ENCODE measurements at places on chromosomes 16 and 17. TPM values are rescaled to one million over a fixed set of nuclear protein-coding genes. Genes with fewer than 3 reads are reported as not detected.

AGRP gene
- polyA plus RNA-seq, result not detected

- no peak for DNase-seq
Measured at GRCh38 chr17:32491371-32492263, 4.8 kb downstream of the CDK5R1 start.

CACNG3 gene
- not detected for polyA plus RNA-seq

MT1G gene
- polyA plus RNA-seq, result 2.4 TPM

GRCh38 chr16:24010440-24011089 lies 174.8 kb downstream of the PRKCB start:
- DNase-seq, result peak; percentile 4

DNA sequence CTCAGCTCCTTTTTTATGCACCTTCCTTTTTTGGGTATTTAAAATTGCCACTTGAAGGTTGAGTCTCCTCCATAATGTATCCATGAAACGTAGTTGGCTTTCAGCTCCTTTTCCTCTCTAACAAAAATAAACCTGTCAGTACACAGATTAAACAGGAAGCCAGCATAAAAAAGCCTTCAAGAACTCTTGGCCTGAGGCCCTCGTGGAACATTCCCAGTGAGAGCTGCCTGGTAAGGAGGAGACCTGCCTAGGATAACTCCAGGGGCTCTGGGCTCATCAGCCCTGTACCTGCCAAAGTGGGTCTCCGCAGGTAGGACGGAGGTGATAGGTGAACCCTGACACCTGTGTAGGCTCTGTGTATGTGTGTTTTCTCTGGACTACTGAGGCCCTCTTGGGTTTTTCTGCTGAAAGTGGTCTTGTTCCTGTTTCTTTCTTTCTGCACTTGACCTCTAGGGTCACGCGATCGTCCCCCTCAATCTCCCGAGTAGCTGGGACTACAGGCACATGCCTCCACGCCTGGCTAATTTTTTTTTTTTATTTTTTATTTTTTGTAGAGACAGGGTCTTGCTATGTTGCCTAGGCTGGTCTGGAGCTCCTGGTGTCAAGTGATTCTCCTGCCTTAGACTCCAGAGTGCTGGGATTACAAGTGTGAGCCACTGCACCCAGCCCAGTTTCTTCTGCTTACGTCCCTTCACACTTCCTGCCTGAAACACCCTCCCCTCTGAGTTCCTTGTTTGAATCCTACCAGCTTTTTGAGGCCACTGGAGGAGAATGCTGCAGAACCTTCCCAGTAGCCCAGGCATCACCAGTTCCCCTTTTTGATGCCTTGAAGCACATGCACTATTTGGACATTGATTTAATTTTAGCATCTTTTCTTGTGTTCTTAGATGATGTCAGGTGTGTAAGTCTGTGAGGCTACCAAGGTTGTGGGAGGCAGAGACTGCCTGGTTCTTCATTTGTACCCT lies 9.8 kb downstream of the PGS1 start:
- DNase-seq, result no peak

KCTD2 gene
- polyA plus RNA-seq, result 28.0 TPM

SLC7A6OS gene
- 6.9 TPM for polyA plus RNA-seq

GRCh38 chr17:49505854-49506253 lies 10.8 kb downstream of the NGFR start:
- no peak for DNase-seq

GRCh38 chr16:22360963-22361659 lies 13.3 kb downstream of the CDR2 start:
- DNase-seq, result no peak

GRCh38 chr17:49942947-49943346 lies 26.0 kb upstream of the DLX4 start:
- DNase-seq, result no peak

DNA sequence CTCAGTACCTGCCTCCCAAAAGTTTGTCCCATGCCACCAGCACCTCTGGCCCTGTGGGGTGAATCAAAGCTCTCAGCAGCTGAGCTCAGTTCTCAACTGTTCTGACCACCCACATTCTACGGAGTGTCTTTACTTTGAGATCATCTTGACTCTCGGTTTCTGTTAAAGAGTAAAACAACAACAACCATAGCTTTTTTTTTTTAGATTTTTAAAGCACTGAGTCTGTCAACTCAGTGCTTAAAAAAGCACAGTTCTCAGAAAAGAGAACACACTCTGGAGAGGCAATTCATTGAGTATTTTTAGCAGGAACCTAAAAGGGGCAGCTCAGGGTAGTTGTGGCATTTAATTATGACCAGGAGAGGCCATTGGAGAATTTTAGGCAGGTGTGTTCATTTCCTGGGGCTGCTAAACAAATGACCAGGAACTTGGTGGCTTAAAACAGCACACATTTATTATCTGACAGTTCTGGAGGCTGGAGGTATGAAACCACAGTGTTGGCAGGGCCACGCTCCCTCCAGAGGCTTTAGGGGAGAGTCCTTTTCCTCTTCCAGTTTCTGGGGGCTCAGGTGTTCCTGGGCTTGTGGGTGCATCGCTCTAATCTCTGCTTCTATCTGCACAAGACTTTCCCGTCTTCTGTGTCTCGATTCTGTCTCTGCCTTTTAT lies 6.7 kb upstream of the WFIKKN2 start:
- DNase-seq, result no peak

GRCh38 chr17:40025559-40025958 lies 10.3 kb downstream of the CSF3 start:
- no peak for DNase-seq

DNA sequence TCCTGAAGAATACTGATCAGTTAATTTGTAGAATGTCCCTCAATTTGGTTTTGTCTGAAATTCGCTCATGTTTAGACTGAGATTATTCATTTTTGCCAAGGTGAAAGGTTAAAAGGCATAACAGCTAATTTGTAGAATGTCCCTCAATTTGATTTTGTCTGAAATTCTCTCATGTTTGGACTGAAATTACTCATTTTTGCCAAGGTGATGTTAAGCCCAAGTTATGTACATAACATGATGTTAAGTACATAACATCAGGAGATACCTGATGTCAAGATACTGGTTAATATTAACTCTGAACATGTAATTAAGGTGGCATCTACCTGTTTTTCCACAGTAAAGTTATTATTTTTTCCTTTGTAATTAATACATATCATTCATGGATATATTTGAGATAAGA lies 243.4 kb upstream of the PMFBP1 start:
- no peak for DNase-seq

CCL17 gene
- not detected for polyA plus RNA-seq

GRCh38 chr17:59331929-59332748 lies 684 bp downstream of the YPEL2 start:
- no peak for DNase-seq

WDR45B gene
- polyA plus RNA-seq, result 116 TPM

DNA sequence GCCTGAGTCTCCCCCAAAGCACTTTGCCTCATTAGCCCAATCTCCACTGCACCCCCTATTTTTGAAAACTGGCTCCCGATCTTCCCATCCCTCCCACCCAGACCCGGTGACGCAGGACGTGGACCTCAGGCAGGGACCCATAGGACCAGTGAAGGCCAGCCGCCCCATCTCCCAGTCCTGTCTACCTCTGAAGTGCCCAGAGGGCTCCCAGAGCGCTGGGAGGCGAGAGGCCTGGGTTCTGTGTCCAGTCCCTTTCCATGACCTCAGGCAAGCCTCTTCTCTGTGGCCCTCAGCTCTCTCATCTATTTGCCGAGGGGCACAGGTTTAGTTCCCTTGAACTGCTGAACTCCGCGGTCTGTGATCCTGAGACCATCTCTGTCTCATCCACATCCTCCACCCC lies 714 bp downstream of the TNS4 start:
- no peak for DNase-seq

DNA sequence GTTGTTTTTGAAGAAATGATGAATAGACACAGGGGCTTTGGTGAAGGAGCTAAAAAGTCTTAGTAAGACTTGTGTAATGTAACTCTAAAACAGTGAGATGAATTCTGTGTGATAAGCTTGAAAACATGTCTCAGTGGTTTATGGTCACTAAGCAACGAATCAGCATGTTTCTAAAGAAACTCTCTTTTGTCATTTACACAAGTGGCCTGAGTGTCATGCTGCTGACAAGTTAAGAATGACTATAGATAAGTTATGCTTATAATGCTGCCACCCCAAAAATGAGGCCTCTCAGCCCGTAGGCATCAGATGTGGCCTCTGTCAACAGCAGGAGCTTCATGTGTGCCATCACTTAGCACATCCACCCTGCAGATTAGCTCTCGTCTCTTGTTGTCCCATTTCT lies 8.7 kb downstream of the COX10 start:
- DNase-seq, result no peak

- no peak for DNase-seq
Measured at GRCh38 chr16:67865318-67865717, 7.5 kb upstream of the EDC4 start.

GRCh38 chr16:89815639-89816348 lies 653 bp downstream of the FANCA start:
- no peak for DNase-seq

DNA sequence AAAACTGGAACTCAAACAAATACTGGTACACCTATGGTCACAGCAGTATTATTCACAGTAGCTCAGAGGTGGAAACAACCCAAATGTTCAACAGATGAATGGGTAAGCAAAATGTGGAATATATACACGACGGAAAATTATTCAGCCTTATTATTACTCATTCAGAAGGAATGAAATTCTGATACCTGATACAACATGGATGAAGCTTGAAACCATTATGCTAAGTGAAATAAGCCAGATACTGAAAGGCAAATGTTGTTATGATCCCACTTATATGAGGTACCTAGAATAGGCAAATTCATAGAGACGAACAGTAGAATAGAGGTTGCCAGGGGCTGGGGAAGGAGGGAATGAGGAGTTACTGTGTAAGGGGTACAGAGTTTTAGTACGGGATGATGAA lies 27.1 kb upstream of the MYLK3 start:
- DNase-seq, result no peak

HSD11B2 gene
- 0.07 TPM for polyA plus RNA-seq

SPATA22 gene
- not detected for polyA plus RNA-seq

DNA sequence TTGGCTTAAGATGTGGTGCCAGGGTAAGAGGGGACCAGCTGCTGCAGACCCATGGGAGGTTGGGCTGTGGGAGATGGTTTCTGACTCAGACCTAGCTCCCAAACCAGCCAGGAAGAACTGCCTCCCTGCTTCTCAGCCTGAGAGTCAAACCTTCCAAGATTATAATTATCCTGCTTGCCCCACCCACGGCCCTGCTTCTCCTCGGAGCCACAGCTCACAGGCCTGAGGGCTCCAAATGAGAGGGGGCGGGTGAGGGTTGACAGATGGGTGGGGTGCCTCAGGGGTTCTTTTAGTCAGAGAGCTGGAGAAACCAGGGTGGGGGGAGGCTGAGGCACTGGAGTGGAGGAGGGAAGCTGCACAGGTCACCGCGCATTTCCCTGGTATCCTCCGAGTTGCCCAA lies 28.7 kb upstream of the GRIN2A start:
- no peak for DNase-seq

TNFRSF17 gene
- polyA plus RNA-seq, result not detected

- no peak for DNase-seq
Measured at GRCh38 chr16:79598348-79599181, 2.0 kb downstream of the MAF start.

TMC7 gene
- 0.40 TPM for polyA plus RNA-seq

HAS3 gene
- polyA plus RNA-seq, result 1.8 TPM

EVPLL gene
- polyA plus RNA-seq, result not detected

GRCh38 chr16:71501547-71501946 lies 12.4 kb upstream of the ZNF19 start:
- DNase-seq, result no peak

WNT9B gene
- polyA plus RNA-seq, result not detected

- DNase-seq, result no peak
Measured at GRCh38 chr17:31574458-31574857, 183.0 kb downstream of the RAB11FIP4 start.

OSGIN1 gene
- polyA plus RNA-seq, result 2.0 TPM

- peak; percentile 24 for DNase-seq
Measured at GRCh38 chr17:77107506-77108433, 33.0 kb upstream of the SEC14L1 start.

KRT31 gene
- 0.11 TPM for polyA plus RNA-seq

DNA sequence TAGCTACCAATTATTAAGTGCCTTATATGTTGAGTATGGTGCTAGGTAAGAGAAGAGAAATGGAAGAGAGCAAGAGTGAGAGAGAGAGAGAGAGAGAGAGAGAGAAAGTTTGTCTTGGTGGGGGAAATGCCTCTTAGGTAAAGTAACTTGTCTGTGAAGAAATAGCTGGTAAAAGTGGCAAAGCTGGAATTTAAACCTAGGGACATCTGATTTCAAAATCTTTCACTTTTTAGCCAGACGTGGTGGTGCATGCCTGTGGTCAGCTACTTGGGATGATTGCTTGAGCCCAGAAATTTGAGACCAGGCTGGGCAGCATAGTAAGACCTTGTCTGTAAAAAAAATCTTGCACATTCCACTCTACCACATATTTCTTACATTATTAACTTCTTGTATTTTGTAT lies 23.0 kb upstream of the CDR2 start:
- peak; percentile 93 for DNase-seq

- no peak for DNase-seq
Measured at GRCh38 chr17:57931488-57932137, 23.6 kb downstream of the CUEDC1 start.

DNA sequence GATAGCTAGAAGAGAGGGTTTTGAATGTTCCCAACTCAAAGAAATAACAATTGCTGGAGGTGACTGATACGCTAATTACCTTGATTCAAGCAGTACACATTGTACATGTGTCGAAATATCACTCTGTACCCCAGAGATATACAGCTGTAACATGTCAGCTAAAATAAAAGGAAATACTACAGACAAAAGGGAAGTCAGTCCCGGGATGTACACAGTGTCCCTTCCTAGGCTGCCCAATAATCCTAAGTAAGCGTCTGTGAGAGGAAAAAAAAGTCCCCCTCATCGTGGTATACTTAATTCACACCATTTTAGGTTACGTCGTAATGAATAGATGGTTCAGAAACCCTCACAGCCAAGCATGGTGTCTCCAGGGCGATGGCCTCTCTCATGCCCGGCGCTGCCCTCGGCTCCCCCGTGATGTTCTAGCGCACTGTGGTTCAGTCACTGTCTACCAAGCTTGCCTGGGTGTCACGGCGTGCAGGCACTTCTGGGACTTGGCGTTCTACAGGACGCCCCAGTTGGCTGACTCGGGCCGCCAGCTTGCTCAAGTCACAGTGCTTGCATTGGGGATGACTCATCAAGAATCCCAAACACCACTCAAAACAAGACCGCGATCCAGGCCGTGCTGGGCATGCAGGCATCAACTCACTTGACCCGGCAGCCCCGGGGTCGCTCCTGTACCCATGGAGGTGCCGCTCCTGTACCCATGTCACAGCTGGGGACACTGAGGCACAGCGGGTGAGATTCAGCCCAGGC lies 27.6 kb downstream of the CCDC40 start:
- no peak for DNase-seq

GRCh38 chr17:19485800-19486340 lies 47.8 kb upstream of the SLC47A1 start:
- DNase-seq, result no peak

Measured in BJ (cell line).